ENCODE measurements at places on chromosomes 1 and 21.

GRCh38 chr1:53031732-53032131 lies 30.3 kb upstream of the PODN start:
- DNase-seq, result no peak

DNA sequence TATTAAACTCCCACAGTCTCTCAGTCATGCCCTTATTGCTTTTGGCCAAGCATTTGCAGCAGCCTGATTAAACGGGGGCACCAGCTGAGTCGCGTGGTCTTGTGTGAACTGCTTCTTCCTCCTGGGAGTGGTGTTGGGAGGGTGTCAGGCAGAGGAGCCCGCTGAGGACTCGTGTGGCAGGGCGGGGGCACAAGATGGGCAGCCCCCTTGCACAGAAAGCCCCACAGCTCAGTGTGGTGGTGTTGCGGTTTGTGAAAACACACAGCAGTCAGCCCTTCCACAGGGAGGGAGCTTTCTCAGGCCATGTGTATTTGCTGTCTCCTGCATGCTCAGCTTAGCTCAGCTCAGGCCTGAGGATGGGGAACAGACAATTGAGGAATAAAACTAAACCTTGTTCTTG lies 22.4 kb downstream of the PEX14 start:
- no peak for DNase-seq

GRCh38 chr1:229674042-229674441 lies 48.0 kb downstream of the URB2 start:
- no peak for DNase-seq

- no peak for DNase-seq
Measured at GRCh38 chr1:30997463-30998057, 68.0 kb downstream of the PUM1 start.

- no peak for DNase-seq
Measured at GRCh38 chr1:1432274-1432950, 3.1 kb upstream of the VWA1 start.

GRCh38 chr1:234495231-234495990 lies 16.4 kb upstream of the TARBP1 start:
- DNase-seq, result no peak
